ENCODE measurements at places on chromosomes 4 and X.

DNA sequence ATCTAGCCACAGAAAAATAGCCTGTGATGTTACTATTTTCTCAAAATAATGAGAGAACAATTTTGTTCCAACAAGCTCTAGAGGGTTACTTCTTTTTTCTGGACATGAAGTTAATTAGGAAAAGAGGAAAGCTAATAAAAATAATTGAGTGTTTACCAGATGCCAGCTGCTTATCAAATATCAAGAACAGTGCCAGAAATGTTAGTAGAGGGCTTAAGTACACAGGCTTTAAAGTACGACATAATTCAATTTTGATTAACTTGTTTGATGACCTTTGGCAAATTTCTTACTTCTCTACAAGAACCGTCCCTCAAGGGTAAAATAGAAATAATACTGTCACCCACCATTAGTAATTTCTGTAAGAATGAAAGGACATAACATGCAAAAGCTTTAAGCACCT lies 977.0 kb downstream of the FSTL5 start:
- DNase-seq, result no peak

DNA sequence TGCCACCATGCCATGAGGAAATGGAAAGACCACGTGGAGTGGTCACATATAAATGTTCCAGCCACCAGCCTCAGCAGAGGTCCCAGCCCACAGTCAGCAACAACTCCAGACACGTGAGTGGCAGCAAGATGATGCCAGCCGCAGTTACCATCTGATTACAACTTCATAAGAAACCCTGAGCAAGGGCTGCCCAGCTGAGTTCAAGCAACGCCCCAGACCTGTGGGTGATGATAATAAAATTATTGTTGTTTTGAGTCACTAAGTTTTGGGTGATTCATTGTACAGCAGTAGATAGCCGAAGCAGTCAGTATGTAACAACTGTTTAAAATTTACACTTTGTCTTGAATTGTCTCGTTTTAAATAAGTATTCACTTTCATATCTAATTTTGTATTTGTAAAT lies 5.8 kb upstream of the CCNG2 start:
- no peak for DNase-seq

DNA sequence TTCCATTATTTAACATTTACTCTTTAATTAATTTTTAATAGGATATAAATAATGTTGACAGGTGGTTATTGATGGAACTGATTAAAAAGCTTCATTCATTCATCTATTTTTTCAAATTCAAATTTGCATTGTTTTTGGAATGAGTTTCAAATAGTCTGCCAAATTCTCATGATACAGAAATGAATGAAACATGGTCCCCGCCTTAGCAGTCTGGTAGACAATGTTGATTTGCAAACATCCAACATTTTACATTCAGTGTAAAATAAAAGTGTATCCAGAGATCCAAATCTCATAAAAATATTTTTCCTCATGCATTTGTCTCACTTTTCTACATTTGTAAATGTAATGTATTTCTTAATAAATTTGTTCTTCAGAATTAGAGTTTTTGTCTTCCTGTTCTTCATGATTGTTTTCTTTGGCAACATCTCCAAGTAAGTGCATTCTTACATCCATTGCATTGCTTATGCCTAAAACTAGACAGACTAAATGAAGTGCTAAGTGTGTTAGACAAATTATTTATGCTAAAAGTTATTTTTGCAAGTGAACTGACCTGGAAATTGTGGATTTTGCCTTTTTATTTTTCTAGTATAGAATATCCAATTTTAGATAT lies 142.3 kb downstream of the PCDH18 start:
- DNase-seq, result peak; percentile 42

DNA sequence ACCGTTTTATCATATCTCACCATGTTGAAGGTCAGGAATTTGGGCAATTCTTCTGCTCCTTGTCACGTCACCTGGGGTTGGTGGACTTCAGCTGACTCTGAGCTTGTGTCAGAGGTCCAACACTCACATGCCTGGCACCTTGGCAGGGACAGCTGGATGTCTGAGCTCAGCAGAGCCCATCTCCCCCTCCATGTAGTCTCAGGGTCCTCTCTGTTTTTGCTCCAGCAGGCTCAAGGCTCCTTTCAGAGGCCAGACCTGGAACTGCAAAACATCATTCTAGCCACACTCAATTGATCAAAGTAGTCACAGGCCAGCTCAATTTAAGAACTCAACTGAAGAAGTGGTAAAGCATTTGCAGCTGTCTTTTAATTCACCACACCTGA lies 45.4 kb downstream of the EDNRA start:
- DNase-seq, result no peak

DNA sequence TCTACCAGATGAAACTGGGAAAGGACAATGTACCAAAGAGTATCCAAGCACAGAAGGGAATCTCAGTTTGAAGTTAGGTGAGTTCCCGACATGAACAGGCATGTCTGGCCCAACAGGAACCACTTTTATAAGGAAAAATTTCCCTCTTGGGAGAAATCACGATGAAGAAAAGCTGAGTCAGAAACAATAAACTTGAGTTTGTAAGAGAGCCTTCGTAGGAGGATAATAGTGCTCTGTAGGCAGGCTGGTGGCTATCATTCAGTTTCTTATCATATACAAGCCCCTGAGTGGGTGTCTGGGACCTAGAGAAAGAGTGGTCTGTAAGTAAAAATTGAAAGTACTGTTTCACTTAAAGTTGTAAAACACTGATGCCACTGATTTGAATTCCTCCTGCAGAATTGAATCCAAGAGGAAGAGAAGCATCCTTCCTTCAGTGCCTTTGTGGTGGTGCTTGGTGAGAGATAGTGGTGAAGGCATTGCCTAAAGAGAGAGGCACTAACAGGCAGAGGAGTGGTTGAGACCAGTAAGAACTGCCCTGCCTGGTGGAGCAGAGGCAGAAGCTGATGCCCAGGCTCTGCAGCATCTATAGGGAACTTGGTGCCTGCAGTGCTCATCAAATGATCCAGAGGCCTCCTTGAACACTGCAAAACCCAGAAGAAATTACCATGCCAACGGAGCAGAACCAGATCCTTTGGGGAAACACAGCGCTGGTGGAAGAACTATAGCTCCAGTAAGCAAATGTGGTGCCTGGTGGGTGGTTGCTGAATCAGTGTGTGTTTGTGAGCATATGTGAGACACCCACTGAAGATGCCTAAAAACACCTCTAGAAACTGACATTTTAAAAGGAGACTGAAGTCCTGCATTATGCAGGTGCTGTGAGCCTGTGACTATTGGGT lies 31.7 kb upstream of the METAP1 start:
- no peak for DNase-seq

DNA sequence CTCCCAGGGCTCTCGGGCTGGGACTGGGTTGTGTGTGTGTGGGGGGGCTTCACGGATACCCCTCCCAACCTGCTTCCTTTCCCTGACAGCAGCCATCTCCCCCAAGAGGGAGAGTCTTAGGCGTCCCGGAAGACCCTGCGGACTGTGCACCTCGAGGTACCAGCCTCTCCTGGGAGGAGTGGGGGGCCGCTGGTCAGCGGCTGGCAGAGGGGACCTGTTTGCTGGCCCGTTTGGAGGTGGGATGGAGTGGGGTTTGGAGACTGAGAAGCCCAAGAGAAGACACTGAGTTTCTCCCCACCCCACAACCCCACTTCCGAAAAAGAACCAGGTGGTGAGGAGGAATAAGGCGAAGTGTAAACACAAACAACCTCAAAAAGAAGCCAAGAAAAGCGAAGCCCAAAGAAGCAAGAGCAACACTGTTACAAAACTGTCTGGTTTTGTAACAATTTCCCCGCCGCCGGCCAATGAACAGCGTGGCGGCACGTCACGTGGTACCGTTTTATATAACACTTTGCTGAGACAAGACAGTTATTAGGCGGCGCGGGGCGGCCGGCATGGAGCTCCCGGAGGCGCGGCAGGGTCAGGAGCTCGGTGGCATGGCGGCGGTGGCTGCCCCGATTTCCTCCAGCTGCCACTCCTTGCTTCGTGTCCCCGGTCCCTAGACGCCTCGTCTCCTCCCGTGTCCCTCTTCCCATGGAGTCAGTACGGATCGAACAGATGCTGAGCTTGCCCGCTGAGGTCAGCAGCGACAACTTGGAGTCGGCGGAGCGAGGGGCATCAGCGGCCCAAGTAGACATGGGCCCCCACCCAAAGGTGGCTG lies at the start of gene LONRF3:
LONRF3 (plus strand) TSS at position 531 of the 820 bp plus-strand sequence; CDS start at position 694, 163 bp downstream.
- peak; percentile 63 for DNase-seq

DNA sequence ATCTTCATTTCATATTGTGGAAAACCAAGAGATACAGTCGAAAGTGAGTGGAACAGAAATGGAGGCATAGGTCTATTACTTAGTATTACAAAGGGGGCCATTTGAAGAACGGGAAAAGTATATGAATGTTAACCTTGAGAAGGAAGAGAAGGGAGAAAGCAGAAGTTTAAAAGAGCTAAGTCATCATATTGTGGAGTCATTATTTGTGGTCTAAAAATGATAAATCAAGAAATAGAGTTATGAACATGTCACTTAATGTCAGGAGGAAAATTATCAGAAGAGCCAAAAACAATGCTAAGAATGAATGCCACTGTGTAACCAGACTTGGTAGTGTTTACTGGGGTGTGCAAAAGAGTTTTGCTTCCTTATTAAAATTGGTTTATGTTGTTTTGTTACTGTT lies 589.5 kb upstream of the LCORL start:
- DNase-seq, result no peak

DNA sequence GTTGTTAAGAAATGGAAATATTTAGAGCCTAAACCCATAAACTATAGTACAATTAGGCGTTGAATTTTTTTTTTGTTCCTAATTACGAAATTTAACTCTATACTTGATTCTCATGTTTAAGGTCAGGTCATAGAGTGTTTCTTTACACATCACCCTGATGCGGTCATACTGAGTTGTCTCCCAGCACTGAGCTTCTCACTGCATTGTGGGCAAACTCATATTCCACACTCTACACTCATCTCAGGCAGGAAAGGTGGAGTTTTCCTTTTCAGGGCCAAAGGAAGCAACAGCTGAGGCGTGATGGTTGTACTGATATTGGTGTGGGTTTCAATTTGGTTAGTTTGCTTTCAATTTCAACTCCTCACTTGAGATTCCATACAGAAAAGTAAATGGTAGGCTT lies 75.4 kb downstream of the FAT4 start:
- no peak for DNase-seq
